ENCODE measurements at places on chromosomes 1 and 21. TPM values are rescaled to one million over a fixed set of nuclear protein-coding genes. Genes with fewer than 3 reads are reported as not detected.

DNA sequence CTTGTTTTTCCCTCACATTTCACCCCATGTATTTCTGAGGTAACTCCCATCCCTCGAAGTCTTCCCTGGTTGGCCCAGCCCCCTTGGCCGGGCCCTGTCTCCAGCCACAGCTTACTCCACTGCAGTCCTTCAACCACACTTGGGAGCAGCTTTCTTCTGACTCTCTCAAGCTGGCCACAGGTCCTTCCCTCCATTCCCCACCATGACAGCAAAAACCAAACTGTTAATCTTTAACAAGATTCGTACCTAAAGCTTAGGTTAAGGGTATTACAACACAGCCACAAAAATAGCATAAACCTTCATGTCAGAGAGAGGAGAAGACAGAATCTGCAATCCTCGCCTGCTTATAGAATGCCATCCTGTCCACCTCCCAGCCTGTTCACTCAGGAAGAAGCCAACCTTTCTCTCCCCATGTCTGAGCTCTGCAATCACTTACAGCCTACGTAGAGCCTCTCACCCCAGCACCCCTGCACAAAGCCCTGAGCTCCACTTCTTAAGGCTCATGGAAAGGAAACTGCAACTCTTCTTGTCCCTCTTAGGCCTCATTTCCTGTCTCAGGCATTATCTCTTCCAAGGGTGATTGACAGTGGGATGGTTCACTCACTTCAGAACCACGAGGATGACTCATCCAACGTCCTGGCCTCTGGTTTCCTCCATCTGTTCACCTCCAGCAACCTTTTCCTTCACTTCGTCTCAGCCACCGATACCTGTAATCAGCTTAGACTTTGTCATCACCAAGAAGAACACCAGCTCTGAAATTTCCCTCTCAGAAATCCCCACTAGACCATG is 72.8 kb downstream of the CD2 start:
- no peak for DNase-seq

DNA sequence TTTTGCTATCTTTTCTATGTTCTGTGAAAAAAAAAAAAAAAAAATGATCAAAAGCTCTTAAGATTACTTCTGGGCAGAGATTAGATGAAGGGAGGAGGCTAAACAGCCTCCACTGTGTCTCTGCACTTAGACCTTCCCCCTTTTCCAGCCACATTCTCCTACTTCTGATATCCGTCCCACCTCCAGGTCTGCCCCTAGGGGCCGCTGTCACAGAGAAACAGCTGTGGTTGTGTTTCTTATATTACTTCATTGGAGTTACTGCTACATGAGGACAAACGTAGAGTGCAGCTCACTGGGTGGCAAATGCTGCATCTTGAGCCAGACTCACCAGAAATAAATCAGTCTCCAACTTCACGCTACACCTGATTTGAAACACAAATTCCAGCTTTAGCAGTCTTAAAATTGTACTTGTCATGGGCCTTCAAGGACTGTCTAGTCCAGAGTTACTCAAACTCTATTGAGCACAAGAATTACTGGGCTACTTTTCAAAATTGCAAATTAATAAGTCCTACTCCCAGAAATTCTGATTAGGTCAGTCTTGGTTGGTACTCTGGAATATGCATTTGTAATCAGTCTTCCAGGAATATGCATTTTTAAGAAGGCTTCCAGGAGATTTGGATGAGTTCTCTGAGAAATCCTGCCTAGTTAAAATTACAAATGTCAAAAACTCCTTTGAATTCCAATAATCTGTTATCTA is 125.2 kb upstream of the PTBP2 start:
- no peak for DNase-seq

DNA sequence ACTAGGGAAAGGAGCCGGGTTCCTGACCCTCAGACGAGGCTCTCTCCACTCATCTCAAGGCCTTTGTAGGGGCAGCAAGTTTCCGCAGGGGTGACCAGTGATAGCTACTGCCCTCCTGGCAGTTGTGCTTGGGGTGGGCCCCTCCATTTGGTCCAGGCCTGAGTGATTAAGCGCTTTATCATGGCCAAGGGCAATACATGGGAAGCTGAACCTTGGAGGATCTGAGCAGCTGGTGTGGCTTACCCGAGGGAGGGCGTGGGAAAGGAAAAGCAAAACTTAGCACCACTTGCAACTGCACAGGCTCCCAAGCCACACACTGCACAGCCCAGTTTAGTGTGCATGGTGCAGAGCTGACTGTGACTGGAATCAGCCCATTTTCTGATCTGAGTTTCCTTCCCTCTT is 47.8 kb downstream of the GADD45A start:
- no peak for DNase-seq

- no peak for DNase-seq
Observed at GRCh38 chr1:116471241-116471640, 98.2 kb downstream of the ATP1A1 start.

GRCh38 chr1:154955718-154956543 is at the start of gene PBXIP1:
TSS of gene PBXIP1 (minus strand) at chr1:154956099. CDS start at chr1:154953721, 2,378 bp downstream.
- DNase-seq: peak; percentile 83

DNA sequence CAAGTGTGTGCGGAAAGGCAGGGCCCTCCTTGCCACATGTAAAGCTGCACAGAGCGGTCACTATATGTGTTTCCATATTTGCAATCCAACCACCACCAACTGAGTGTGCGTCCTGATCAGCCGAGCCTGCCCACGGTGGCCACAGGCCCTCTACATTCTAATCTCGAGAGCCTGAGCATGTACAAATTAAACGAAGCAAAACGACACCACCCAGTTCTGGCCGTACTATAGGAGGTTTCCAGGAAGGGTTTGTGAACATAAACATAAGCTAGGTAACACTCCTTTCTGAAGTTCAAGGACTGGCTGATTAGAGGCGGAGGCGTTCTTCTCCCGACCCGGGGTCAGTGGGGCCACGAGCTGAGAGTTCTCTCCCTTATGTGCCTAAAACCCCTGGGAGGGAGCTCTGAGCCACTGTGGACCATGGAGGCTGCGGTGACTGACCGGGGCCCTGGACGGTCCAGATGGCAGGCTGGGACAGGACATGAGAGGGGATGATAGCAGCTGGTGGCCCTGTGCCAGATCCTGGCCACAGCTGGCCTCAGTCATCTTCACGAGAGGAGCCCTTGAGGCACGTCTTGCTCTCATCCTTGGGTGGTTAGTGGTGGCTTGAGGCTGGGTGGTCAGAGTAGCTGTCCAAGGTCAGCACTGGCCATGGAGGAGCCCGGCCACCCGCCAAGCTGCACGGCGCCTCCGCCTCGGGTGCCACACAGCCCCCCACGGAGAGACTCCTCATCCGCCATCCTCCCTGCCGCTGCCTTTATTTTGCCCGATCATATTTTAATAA is 39.1 kb upstream of the TRAPPC10 start:
- DNase-seq: no peak

- DNase-seq: peak; percentile 56
Observed at GRCh38 chr1:26321315-26322041, 3.7 kb downstream of the CD52 start.

DNA sequence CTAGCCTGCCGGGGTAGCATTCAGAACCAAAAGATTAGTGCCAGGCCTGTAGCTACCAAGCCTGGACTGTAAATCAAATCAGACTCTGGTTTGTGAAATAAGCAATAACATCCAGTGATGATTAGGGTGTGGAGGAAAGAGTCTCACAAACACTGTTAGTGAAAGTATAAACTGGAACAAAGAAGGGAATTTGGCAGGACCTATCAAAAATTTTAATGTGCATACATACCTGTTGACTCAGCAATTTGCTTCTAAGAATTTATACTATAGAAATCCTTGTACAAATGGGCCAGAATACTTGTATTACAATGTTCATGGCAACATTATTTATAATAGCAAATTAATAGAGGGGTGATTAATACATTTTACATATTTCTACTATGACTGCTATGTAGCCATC is 109.8 kb upstream of the WARS2 start:
- no peak for DNase-seq

DNA sequence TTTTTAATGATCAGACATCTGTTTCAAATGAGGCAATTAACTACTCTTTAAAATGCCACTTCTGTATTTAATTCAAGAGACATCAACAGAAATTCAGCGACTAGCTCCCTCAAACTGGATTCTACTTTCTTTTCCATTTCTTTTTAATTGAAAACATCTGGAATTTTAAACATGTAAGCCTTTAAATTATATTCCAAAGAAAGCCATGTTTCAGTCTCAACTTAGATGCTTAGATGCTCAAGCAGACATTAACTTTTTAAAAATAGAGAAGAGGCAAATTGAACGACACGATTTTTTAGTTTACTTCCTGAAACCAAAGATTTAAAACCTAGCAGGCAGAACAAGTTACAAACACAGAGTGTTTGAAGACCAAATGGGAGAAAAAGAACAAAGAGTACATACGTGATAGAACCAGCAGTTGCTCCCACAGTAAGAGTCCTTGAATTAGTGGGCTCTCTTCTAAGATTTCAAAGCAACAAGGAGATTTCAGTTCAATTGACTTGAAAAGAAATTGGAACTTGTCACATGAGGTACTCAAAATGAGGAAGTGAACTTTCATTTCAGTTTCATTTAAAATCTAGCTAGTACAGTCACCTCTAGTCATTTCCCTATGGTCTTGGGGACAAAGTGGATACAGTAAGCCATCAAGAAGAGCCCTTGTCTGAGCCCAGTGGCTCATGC is at the start of gene CTSS:
CTSS (minus strand) TSS at position 483 of the 681 bp plus-strand sequence. CDS start 1,015 bp downstream, outside the sequence.
- no peak for DNase-seq

Gene CD2
- not detected for total RNA-seq
